Stimulated activated CD8-positive, alpha-beta memory T cell treated with anti-CD3 and anti-CD28 coated beads, Interleukin-2, amount 100 ng/mL, for 1 hour (primary cell): ENCODE measurements at places on chromosomes 12 and 14.

DNA sequence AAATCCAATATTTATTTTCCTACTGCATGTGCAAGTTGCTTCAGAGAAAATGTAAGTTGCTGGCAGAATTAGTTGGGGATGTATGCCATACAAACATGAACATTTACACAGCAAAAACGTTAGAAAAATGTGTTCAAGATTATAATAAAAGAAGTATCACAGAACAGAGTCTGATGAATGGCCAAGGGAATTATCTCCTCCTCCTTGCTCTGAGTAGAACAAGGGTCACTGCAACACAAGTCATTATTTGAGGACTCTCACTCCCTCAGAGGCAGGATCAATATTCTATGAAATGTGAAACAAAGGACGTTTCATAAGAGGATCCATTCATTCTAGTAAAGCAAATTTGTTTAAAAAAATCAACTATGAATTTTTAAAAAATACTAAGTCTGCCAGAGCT lies 177.8 kb downstream of the PRKD1 start:
- no peak for DNase-seq

DNA sequence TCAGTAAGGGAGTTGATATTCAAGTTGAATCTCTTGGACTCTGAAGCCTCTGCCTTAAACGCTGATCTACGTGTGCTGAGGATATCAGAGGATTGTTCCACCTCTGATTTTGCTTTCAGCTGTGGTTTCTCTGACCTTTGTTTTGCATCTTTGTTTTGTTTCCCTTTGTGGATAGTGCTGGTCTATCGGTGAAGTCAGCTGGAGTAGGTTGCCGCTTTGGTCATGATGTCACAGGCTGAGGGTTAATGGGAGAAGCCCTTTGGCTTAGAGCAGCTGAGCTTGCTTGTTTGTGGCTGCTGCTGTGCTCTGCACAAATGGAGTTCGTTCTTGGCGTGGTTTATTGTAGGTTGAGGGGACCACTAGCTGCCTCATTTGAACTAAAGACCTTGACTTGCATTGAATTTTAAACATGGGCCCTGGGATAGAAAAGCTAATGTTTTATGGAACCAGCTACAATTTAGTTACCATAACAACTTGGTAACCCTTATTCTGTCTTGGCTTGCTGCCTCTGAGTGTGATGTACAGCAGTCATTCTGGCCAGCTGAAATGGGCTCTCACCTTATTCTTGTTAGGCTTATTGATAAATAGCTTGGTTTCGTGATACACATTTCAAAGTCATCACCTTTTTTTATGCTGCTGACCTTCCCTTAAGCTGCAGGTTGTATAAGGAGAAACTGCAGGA lies 284.5 kb upstream of the E2F7 start:
- no peak for DNase-seq

DNA sequence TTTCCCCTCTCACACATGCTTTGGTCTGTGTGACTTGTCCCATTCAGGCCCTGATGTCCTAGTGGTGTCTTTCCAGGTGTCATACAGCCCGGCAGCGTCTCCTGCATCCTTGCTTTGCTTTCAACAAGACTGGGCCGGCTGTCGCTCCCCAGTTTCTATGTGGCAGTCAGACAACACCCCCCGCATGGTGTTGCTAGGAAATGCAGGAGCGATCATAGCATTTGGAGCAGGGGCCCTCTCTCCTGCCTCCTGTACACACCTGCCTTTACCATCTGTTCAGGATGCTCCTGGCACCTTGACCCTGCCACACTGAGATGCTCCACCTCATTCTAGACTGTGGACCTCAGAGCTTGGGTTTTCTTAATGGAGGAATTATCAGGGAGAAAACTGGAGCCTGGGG lies 29.5 kb downstream of the CACNA1C start:
- no peak for DNase-seq

- DNase-seq, result no peak
Observed at GRCh38 chr14:54010981-54011380, 54.4 kb upstream of the BMP4 start.

- DNase-seq, result no peak
Observed at GRCh38 chr14:91980157-91980556, 32.7 kb upstream of the FBLN5 start.

GRCh38 chr12:88944397-88944796 lies 364.1 kb upstream of the KITLG start:
- no peak for DNase-seq

- no peak for DNase-seq
Observed at GRCh38 chr12:8123124-8123912, at the start of gene CLEC4A. CLEC4A (plus strand) TSS chr12:8123617; CDS start chr12:8123879, 262 bp downstream.

GRCh38 chr14:43896044-43896443 lies 611.0 kb downstream of the FSCB start:
- no peak for DNase-seq

DNA sequence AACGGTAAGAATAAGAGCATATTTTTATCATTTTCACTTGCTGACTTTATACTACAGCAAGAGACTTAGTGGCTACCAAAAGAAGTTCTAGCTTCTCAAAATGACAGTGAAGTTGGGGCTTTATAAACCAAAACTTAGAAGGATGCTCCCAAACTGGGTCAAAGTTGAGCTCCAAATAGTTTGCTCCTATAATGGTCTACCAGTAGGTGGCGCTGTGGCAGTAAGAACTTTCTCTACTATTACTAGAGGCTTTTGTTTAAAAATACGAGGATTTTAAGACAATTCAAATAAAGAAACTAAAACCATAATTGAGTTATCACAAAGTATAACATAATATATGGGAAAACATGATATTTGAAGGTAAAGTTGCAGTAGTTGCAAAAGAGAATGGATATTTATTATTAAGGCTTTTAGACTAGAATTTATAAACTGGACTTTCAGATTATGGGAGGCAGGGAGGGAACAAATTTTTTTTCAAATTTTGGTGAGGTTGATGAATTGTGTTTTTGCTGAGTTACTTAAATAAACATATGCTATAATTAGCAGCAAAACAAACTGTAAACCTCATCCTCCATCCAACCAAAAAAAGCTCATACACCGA lies 75.0 kb downstream of the TGFB3 start:
- peak; percentile 46 for DNase-seq

- no peak for DNase-seq
Observed at GRCh38 chr12:45768194-45768593, 38.7 kb downstream of the ARID2 start.

- DNase-seq, result no peak
Observed at GRCh38 chr12:108338915-108339657, at the start of gene CMKLR1. CMKLR1 (minus strand) TSS chr12:108339311; CDS start chr12:108293591, 45,720 bp downstream.
